ENCODE measurements at places on chromosomes 1 and 21.
A peak's percentile ranks its signal among the peaks of the same experiment; 100 is the strongest.

DNA sequence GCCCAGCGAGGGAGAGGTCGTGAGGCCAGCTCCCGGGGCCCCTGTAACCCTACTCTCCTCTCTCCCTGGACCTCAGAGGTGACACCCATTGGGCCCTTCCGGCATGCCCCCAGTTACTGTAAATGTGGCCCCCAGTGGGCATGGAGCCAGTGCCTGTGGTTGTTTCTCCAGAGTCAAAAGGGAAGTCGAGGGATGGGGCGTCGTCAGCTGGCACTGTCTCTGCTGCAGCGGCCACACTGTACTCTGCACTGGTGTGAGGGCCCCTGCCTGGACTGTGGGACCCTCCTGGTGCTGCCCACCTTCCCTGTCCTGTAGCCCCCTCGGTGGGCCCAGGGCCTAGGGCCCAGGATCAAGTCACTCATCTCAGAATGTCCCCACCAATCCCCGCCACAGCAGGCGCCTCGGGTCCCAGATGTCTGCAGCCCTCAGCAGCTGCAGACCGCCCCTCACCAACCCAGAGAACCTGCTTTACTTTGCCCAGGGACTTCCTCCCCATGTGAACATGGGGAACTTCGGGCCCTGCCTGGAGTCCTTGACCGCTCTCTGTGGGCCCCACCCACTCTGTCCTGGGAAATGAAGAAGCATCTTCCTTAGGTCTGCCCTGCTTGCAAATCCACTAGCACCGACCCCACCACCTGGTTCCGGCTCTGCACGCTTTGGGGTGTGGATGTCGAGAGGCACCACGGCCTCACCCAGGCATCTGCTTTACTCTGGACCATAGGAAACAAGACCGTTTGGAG lies 23.7 kb upstream of the TNFRSF1B start:
- DNase-seq: peak; percentile 65

DNA sequence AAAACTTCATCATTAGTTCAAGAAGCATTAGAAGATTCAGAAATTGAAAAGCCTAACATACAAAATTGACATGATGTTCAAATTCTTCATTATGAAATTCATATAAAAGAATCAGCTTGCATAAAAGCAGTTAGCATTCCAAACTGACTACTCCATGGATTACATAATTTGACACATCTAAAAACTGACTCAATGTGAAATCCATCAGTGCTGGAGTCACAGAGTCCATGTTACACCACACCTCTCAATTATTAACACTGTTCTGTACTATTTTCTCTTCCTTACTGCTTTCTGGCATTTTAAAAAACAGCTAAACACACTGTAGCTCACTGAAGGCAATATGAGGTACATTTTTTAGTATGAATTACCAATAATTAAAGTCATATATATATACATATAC lies 28.0 kb downstream of the ARHGAP29 start:
- no peak for DNase-seq

GRCh38 chr1:184254849-184255248 lies 132.0 kb upstream of the C1orf21 start:
- no peak for DNase-seq

- no peak for DNase-seq
Observed at GRCh38 chr1:114691061-114691460, 4.3 kb downstream of the AMPD1 start.

DNA sequence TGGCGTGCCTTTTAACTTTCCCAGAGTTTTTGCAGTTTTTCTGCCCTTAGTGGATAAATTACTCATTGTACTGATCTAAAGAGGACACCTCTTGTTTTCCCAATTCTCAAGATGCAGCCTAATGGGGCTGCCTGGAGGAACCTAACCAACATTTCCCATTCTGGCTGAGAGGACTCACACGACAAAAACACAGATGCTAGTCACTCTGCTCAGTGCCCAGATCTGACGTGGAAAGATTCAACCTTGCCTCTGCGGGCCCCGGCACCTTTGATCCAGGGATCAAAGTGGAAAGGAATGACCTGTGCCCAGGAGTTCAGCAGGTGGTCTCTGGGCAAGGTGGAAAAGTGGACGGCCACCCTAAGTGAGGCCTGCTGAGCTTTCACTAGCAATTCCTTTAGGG lies 162.4 kb upstream of the FMN2 start:
- DNase-seq: no peak

GRCh38 chr1:225617479-225617878 lies 35.4 kb downstream of the ENAH start:
- no peak for DNase-seq

DNA sequence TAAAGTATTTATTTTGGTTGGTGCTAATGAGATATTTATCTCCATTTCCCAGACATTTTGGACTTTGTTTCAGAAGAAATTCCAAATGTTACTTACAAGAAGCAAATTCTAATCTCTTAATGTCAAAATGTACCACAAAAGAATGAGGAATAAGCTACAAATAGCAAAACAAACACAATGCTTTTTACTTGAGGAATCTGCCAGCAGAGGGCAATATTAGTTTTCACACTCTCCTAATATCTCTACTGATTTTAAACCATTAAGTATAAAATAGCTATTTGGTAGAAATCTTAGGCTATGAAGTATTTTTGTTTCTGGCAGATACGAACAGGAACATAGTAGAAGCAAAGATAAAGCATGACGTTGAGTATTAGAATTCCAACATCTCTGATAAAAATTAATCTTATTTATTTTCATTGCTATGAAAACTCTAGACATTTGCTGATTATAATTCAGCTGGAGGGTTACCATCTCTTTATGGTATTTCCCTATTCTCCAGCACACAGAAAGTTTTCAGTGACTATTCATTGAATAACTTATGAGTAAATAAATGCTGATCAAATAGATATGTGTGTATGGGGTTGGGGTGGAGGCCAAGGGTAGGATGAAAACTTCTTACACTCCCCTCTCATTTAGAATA lies 13.4 kb upstream of the HMCN1 start:
- DNase-seq: no peak

GRCh38 chr21:15534450-15534886 lies 195.3 kb upstream of the USP25 start:
- no peak for DNase-seq

- no peak for DNase-seq
Observed at GRCh38 chr1:241311056-241311746, 45.8 kb downstream of the RGS7 start.

- no peak for DNase-seq
Observed at GRCh38 chr1:36879613-36880012, 154.7 kb downstream of the GRIK3 start.

DNA sequence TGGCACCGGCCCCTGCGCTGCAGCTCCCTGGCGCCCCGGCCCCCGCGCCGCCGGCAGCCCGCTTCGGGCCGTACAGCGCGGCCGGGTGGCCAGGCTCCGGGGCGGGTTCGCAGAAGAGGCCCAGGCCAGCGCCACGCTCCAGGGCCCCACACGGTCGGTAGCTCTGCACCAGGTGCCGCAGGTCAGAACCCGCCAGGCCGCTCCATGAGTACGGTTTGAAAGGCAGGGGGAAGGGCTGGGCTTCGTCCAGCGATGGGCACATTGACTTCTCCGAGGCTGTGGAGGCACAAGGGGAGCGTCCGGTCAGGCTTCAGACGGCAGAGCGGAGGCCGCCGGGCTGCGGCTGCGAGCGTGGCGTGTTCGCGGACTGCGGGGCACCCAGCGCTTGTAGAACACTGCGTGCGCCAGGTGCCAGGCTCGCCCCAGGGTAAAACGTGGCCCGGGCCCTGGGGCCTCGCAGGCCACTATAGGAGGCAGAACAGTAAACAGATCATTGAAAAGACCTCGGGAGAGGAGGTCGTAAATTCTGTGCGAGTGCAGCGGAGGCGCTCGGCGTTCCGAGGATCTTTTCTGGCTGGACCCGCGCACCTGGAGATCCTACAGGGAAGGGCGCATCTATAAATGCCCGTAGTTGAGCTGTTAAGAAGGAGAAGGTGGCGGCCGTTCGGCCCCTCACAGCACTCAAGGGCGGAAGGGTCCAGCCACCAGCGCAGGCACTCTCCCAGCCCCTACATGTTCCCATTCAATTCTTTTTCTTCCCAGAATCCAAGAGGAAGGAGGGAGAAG lies 5.7 kb downstream of the GFI1 start:
- no peak for DNase-seq

DNA sequence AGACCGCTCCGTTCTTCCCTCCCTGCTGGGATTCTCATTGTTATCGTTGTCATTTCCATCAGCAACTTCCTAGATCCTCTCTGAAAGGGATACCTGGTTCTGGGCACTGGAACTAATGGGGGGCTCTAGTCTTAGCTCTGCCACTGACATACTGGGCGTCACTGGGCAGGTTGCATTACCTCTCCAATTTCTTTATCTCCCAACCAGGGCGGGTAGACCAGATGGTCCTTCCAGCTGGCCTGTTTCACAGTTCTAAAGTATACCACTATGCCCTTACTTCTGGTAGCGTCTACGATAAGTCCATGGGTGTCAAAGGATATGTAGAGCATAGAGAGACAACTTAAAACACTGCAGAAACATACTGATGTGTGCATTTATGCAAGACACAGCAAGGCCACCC lies 1.4 kb downstream of the GPR37L1 start:
- no peak for DNase-seq

DNA sequence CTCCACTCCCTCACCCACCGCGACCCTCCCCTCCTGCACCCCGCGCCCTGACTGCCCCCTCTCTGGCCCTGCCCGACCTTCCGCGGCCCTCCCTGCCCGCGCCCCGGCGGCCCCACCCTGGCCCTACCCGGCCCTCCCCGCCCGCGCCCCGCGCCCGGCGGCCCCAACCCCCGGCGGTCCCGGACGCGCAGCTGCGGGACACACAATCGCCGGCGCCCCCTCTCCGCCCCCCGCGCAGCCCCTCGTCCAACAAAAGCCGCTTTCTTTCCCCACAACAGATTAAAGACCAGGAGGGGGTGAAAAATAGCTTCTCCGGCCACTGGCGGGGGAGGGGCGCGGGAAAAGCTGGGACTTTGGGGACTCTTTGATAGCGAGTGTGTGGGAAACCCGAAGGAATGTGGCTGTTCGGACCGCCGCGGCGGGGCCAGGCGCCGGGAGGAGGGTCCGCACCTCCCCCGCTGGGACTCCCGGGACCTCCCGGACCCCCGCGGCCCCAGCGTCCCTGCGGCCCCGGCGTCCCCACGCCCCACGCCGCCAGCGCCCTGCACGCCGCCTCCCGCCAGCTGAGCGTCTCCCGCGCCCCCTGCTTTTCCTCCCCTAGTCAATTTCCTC lies 8.8 kb upstream of the ID3 start:
- no peak for DNase-seq

- peak; percentile 8 for DNase-seq
Observed at GRCh38 chr1:155776414-155776813, 80.6 kb downstream of the GON4L start.

DNA sequence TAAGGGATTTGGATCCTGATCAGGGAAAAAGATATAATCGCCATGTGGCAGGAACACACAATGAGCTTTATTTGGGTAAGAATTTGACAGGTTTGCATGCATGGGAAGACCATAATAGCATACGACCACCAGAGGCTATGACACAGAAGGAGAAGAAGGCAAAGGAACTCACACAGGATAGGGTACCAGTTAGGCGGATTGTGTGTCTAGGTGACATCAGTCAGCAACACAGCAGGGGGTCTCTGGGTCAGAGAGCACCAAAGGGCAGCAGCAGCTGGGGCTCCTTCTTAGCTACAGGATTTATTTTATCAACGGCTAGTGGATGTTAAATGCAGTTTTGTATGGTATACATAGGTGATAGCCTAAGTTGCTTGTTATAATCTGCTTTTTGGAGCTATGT lies 551.3 kb downstream of the KCNT2 start:
- DNase-seq: no peak

GRCh38 chr1:4510276-4510691 lies 144.1 kb upstream of the AJAP1 start:
- no peak for DNase-seq

- no peak for DNase-seq
Observed at GRCh38 chr1:87872189-87872588, 543.5 kb downstream of the LMO4 start.

GRCh38 chr1:86992861-86993260 lies 78.4 kb downstream of the HS2ST1 start:
- DNase-seq: no peak

GRCh38 chr1:119569095-119569494 lies 62.1 kb downstream of the HSD3B1 start:
- peak; percentile 36 for DNase-seq

GRCh38 chr1:179369751-179370341 lies 4.1 kb downstream of the AXDND1 start:
- peak; percentile 29 for DNase-seq

GRCh38 chr1:247172996-247173395 lies 1.2 kb upstream of the ZNF124 start:
- DNase-seq: peak; percentile 74

- no peak for DNase-seq
Observed at GRCh38 chr1:205147191-205147835, 25.5 kb upstream of the RBBP5 start.

DNA sequence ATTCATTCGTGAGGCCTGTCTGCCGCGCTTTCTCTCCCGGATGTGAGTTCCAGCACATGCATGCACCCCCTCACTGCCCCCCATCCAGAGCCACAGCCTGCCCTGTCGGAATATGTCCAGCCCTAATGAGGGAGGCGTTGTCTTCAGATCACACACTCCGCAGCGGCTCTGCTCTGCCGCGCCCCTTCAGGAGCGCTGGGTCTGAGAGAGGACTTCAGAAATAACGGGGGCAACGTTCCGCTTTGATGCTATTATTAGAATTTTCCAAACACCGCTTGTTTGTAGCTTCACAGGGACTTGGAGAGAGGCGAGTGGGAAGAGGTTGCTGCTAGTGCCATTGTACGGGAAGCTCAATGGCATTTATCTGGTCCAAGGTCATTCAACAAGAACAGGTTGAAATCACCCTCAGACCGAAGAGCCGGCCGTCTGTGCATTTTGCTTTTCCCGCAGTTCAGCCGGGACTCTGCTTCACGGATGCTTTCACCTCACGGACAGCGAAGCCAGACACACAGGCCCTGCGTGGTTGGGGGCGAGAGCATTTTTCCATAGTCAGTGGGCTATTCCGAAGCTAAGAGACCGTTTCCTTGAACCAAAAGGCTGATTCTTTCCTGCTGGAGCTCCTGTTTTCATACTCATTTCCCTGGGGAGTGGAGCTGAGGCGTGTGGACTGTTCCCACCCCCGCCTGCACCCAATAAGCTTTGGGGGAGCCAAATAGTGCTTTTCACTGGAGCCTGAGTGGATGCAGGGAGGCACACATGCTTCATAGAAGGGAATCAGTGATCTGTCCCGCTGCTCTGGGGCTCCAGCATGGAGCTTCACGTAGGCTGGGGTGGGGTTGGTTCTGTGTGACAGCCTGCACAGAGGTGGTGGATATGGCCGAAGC lies 69.7 kb downstream of the GALNT2 start:
- no peak for DNase-seq
